ENCODE measurements at places on chromosomes 11 and 22.
A peak's percentile ranks its signal among the peaks of the same experiment; 100 is the strongest.

DNA sequence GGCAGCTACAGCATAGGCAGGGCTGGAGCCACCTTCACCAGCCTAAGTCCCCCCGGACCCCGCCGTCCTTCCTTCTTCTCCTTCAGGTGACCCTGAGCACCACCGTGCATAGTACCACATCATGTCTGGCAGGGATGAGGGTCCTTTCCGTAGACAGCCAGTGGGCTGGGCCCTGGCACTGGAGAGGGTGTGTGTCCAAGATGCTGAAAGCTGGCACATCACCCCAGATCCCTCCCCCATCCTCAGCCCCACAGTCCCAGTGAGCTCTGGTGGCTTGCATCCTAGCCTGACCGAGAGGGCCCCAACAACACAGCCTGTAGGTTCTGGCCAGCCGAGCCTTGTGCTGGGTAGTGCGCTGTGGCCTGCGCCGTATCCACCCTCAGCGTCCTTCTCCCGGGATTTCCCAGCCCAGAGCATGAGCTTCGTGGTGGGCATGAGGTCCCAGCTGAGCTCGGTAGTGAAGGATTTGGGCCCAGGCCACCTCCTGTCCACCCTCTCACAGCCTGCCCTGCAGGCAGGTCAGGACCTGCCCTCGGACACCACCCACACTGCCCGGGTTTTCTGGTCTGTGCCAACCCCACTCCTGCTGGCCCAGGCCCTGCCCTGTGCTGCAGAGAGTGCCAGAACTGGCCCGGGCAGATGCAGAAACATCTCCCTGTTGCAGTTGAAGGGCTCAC is 1124.3 kb downstream of the BRD1 start:
- DNase-seq = no peak
- H3K27ac ChIP-seq = peak overlapping the region; percentile 16
- no peaks in the 10 kb centered on the region for H3K27me3 ChIP-seq
- no peak overlapping the region for H3K4me3 ChIP-seq

DNA sequence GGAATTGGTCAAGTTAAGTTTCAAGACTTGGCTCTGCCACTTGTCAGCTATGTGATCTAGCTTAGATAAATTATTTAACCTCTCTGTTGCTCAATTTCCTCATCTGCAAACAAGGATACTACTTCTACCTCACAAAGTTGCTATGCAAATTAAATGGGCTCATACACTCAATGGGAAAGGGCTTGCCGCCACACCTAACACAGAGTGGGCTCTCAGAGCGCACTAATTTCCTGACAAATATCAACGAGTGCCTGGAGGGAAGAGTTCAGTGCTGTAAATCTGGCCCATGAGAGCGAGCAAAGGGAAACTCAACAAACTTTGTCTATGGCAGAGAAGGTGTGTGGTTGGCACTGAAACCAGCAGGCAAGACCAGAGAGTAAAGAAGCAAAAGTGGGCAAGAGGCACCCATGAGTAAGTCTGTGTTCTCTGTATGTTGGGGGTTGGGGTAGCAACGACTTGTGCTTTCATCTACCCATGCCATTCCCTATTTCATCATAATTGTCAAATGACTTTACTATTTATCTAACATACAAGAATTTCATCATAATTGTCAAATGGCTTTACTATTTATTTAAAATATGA is 60.7 kb upstream of the PHF21A start:
- no peaks in the 10 kb centered on the region for H3K4me1 ChIP-seq
- H3K27me3 ChIP-seq = no peaks in the 10 kb centered on the region
- no peak overlapping the region for H3K27ac ChIP-seq
- no peak overlapping the region for H3K4me3 ChIP-seq

- peaks cover 5% of the 10 kb centered on the region for H3K4me1 ChIP-seq
- H3K27ac ChIP-seq = peak overlapping the region; percentile 55
- no peaks in the 10 kb centered on the region for H3K27me3 ChIP-seq
- no peak overlapping the region for H3K4me3 ChIP-seq
- no peaks in the 10 kb centered on the region for H3K36me3 ChIP-seq
Observed at GRCh38 chr11:128450882-128451651, 136.3 kb downstream of the ETS1 start.

- H3K4me3 ChIP-seq = no peak overlapping the region
- peaks cover 1% of the 10 kb centered on the region for H3K27me3 ChIP-seq
- no peak overlapping the region for H3K27ac ChIP-seq
Observed at GRCh38 chr22:30104501-30105156, 24.4 kb downstream of the HORMAD2 start.

DNA sequence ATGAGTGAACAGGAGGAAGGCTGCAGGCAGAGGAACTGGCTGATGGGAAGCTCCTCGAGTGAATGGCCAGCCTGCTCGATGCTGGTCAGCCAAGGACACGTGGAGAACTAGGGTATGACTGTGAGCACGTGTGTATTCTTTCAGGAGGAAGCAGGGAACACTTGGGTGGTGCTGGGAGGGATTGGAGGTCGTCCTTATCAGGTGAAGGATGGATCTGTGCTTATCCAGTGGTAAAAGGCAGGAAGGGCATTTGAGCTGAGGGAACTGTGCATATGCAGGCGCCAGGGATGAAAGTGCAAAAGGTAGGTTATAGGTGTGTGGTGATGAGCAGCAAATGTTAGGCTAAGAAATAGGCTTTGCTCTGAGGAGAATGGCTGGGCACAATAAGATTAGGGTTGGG is 9.7 kb upstream of the SLCO2B1 start:
- peaks cover 25% of the 10 kb centered on the region for H3K4me1 ChIP-seq
- H3K27me3 ChIP-seq = no peaks in the 10 kb centered on the region
- H3K27ac ChIP-seq = no peak overlapping the region
- no peaks in the 10 kb centered on the region for H3K36me3 ChIP-seq
- no peak for DNase-seq
- H3K4me3 ChIP-seq = no peak overlapping the region

DNA sequence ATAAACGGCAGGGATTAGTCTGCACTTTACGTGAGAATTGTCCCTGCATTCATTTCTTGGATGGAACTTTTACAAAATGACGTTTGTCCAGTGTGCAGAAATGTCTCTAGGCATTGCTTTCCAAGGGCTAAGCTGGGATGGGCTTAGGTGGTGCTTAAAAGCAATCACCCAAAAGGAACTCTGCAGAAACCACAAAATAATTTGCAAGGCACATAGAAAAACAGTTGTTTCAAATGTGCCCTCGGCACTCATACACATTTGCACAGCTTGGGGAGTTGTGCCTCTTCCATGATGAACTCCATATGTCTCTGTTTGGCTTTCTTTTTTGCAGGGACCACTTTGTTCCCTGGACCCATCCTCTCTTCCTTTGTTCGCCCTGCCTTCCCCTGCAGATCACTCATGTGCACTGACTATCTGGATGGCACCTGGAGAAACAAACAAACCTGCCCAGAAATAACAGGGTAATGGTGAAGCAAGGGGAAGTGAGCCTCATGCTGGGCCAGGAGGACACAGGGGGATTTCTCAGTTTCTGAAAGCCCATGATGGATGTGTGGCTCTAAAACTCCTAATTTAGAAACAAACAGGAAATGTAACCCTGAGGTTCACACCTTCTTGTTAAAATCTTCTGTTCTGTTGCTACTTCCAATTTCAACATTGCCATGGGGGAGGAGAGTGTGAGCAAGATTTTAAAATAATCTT is 150.2 kb downstream of the SNX19 start:
- H3K27ac ChIP-seq = no peak overlapping the region
- H3K36me3 ChIP-seq = no peaks in the 10 kb centered on the region
- H3K4me3 ChIP-seq = no peak overlapping the region
- H3K4me1 ChIP-seq = no peaks in the 10 kb centered on the region
- no peaks in the 10 kb centered on the region for H3K27me3 ChIP-seq
- no peak for DNase-seq

- DNase-seq = no peak
- H3K4me1 ChIP-seq = no peaks in the 10 kb centered on the region
- no peaks in the 10 kb centered on the region for H3K36me3 ChIP-seq
- no peak overlapping the region for H3K27ac ChIP-seq
Observed at GRCh38 chr11:126594921-126595367, 239.5 kb downstream of the ST3GAL4 start.

GRCh38 chr11:69443968-69444364 is 37.5 kb upstream of the LINC01488 start:
- peak overlapping the region; percentile 53 for H3K27ac ChIP-seq
- H3K4me3 ChIP-seq = peak overlapping the region; percentile 42
- no peaks in the 10 kb centered on the region for H3K36me3 ChIP-seq
- H3K4me1 ChIP-seq = peaks cover 65% of the 10 kb centered on the region
- no peak for DNase-seq

- no peak overlapping the region for H3K27ac ChIP-seq
- no peaks in the 10 kb centered on the region for H3K36me3 ChIP-seq
- no peaks in the 10 kb centered on the region for H3K27me3 ChIP-seq
- no peak for DNase-seq
- H3K4me1 ChIP-seq = no peaks in the 10 kb centered on the region
Observed at GRCh38 chr11:116511684-116512083, 261.1 kb downstream of the BUD13 start.

DNA sequence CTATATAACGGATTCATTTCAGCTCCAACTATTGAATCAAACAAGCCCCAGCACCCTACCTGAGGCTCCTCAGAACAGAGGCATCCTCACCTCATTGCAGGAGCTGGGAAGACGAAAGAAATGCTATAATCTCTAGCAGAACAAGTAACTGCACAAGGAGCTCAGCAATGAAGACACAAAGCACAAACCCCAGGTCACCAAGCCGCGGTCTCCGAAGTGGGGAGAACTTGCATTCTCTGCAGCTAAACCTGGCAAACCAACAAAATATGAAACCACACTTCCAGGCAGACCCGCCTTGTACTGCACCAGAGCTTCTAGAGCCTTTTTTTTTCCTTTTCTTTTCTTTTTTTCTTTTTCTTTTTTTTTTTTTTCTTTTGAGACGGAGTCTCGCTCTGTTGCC is 21.8 kb upstream of the CD5 start:
- no peaks in the 10 kb centered on the region for H3K4me1 ChIP-seq
- H3K36me3 ChIP-seq = no peaks in the 10 kb centered on the region
- no peak for DNase-seq
- no peak overlapping the region for H3K27ac ChIP-seq
- H3K27me3 ChIP-seq = no peaks in the 10 kb centered on the region

- peak overlapping the region; percentile 92 for H3K27ac ChIP-seq
- peak overlapping the region; percentile 94 for H3K4me3 ChIP-seq
- DNase-seq = no peak
Observed at GRCh38 chr11:8910649-8911026, 351 bp upstream of the AKIP1 start.

DNA sequence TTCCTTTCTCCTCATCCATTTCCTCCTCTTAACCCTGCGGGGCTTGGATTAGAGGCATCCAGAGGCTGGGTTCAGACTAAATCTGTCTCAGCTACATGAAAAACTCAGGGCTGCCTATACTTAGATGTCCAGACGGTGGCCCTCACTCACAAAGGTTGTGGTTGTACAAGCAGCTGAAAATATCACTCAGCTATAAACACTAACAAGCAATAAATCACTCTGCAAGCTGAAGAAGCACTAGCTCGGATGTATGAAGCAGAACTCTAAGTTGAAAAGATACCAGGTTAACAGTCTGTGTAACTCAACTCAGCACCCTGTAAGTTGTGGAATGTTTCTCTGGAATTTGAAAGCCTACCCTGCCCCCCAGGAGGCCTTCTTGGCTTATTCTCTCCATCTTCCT is 82.9 kb downstream of the EXT2 start:
- H3K27ac ChIP-seq = no peak overlapping the region
- peaks cover 7% of the 10 kb centered on the region for H3K36me3 ChIP-seq
- DNase-seq = no peak

DNA sequence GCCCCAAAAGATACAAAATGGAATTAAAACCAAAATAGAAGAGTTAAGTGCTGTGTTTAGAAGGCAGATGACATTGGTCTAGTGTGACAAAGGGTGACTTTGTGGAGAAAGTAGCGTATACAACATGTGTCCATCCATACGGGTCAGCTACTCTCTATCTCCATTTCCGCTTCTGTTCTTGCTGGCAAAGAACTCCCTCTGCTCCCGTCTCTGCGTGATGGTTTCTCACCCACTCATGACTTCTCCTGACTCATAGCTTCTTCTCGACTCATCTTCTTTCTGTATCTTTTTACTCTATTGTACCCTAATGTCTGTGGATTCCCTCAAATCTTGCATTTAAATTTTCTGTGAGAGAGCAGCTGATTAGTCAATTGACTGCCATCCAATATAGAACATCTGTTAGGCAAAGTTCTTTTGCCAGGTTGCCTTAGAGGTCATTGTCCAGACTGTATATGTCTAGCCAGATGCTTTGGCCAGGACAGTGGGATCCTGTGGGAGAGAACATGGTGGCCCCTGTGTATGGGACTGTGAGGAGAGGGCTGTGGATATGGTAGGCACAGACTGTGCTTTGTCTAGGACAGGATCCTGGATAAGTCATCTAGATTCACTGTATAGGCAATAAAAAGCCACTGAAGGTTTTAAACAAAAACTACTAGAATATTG is 28.4 kb downstream of the MMP13 start:
- H3K27me3 ChIP-seq = peaks cover 4% of the 10 kb centered on the region
- H3K4me1 ChIP-seq = no peaks in the 10 kb centered on the region
- no peak for DNase-seq
- H3K4me3 ChIP-seq = no peak overlapping the region
- no peak overlapping the region for H3K27ac ChIP-seq
- no peaks in the 10 kb centered on the region for H3K36me3 ChIP-seq

DNA sequence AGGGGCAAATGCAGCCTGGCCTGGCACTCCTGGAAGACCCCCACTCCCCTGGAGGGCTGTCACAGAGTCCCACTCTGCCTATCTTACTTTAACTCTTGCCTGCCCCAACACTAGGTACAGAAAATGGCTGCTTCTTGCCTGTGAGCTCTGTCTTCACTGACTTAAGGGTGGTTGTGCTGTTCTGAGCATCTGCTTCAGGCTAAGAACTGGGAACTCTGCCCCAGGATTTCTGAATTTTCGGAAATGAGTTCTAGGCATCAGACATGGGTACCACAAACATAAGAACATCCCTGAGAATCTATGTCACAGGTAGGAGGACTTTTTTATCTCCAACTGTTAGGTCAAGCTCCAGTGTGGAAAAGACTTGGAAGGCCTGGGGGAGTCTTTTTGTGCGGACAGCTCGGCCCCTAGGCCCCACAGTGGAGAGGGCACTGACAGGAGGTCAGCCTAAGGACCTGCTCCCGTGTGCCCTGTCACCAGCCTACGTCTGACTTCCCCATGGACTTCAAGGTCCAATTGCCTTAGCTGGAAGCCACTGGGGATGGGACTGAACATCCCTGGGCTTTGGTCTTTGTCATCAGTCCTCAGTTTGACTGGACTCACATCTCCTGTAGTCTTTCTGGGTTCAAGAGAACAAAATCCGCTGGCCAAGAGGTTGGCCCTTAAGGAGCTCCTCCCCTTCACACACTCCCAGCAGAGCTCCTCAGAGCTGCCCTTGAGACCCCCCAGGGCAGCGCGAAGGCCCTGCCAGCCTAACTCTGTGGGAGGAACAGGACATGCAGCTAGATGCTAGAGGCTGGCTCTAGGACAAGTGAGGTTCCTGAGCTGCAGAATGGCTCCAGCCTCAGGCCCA is 31.9 kb downstream of the PPP2R1B start:
- peak overlapping the region; percentile 61 for H3K4me3 ChIP-seq
- no peak for DNase-seq
- H3K27me3 ChIP-seq = no peaks in the 10 kb centered on the region
- no peaks in the 10 kb centered on the region for H3K36me3 ChIP-seq
- H3K4me1 ChIP-seq = peaks cover 100% of the 10 kb centered on the region
- peak overlapping the region; percentile 94 for H3K27ac ChIP-seq

GRCh38 chr22:17390087-17390486 is 20.8 kb downstream of the CECR2 start:
- no peaks in the 10 kb centered on the region for H3K4me1 ChIP-seq
- DNase-seq = no peak
- H3K4me3 ChIP-seq = no peak overlapping the region
- H3K27me3 ChIP-seq = peaks cover 9% of the 10 kb centered on the region
- H3K36me3 ChIP-seq = no peaks in the 10 kb centered on the region

GRCh38 chr11:68691402-68691784 is 7.0 kb downstream of the GAL start:
- H3K36me3 ChIP-seq = no peaks in the 10 kb centered on the region
- H3K27me3 ChIP-seq = no peaks in the 10 kb centered on the region
- no peak overlapping the region for H3K4me3 ChIP-seq
- no peaks in the 10 kb centered on the region for H3K4me1 ChIP-seq
